ENCODE measurements at places on chromosomes 12 and 14.
A peak's percentile ranks its signal among the peaks of the same experiment; 100 is the strongest.

- DNase-seq: no peak
Measured at GRCh38 chr12:64236549-64236948, 14.5 kb upstream of the KICS2 start.

- no peak for DNase-seq
Measured at GRCh38 chr14:31699809-31700208, 138.6 kb downstream of the NUBPL start.

GRCh38 chr12:53065975-53066931 lies 12.9 kb downstream of the SPRYD3 start:
- peak; percentile 99 for DNase-seq

DNA sequence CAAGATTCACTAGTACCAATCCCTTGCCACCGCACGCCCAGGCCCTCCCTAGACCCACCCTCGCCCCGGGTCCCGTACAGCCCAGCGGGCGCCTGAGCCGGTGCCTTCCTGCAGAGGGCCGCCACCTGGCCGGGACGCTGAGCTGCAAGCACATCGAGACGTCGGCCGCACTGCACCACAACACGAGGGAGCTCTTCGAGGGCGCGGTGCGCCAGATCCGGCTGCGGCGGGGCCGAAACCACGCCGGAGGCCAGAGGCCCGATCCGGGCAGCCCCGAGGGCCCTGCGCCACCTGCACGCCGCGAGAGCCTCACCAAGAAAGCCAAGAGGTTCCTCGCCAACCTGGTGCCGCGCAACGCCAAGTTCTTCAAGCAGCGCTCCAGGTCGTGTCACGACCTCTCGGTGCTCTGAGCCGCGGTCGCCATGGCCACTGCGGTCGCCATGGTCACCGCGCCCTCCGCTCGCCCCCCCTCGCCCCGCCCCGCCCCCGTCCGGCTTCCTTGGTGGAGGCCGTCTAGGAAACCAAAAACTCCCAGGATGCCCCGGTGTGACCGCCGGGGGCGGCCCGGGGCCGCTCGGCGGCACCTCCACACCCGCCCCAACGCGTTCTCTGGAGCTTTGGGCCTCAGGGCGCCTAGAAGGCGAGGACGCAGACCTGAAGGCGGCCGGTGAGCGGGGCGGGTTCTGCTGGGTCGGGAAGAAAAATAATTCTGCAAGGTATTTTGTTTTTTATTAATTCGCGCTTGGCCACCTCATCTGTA lies 3.7 kb downstream of the REM2 start:
- DNase-seq: peak; percentile 84

DNA sequence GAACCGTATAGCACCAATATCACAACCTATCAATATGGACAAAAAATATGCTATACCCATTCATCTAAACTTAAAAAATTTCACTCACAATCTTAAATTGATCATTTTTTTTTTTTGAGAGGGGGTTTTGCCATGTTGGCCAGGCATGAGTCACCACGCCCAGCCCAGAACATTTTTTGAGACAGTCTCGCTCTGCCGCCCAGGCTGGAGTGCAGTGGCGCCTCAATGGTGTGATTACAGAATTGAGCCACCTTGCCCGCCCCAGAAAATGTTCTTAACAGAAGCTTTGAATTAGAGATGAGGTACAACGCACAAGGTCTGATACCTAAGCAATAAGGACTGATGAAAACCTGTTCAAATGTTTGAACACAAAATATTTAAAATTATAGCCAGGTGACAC lies 15.8 kb upstream of the ATP5F1B start:
- no peak for DNase-seq

GRCh38 chr14:53962953-53963319 lies 6.3 kb upstream of the BMP4 start:
- no peak for DNase-seq

Data from D721Med (cell line).